ENCODE measurements at places on chromosomes 3 and 15. TPM values are rescaled to one million over a fixed set of nuclear protein-coding genes. Genes with fewer than 3 reads are reported as not detected.

The TLR9 gene
- polyA plus RNA-seq = 0.11 TPM

The DPPA2 gene
- polyA plus RNA-seq = not detected

The BTLA gene
- polyA plus RNA-seq = 0.38 TPM

The CYP1A2 gene
- polyA plus RNA-seq = not detected

The SLC4A7 gene
- polyA plus RNA-seq = 22.9 TPM

The DTX3L gene
- polyA plus RNA-seq = 9.4 TPM

The XCR1 gene
- polyA plus RNA-seq = not detected

The MINAR1 gene
- polyA plus RNA-seq = 0.28 TPM

The DUOX2 gene
- 0.03 TPM for polyA plus RNA-seq

The P3H2 gene
- 4.7 TPM for polyA plus RNA-seq

The ACTC1 gene
- 29.9 TPM for polyA plus RNA-seq

The BRK1 gene
- polyA plus RNA-seq = 293 TPM

The DNAJA4 gene
- 1.3 TPM for polyA plus RNA-seq

The ATP8B4 gene
- 0.89 TPM for polyA plus RNA-seq

The GP9 gene
- not detected for polyA plus RNA-seq

The PDCD10 gene
- polyA plus RNA-seq = 71.6 TPM

The BCL2A1 gene
- 1.0 TPM for polyA plus RNA-seq

The GAP43 gene
- polyA plus RNA-seq = 1.8 TPM

The OR5K2 gene
- not detected for polyA plus RNA-seq

The NCKIPSD gene
- 21.7 TPM for polyA plus RNA-seq

The TM6SF1 gene
- 0.14 TPM for polyA plus RNA-seq

The RHO gene
- polyA plus RNA-seq = not detected

The GPD1L gene
- 2.4 TPM for polyA plus RNA-seq

The CORO2B gene
- polyA plus RNA-seq = 2.7 TPM

The UBAP1L gene
- polyA plus RNA-seq = 0.89 TPM

The SLC22A13 gene
- not detected for polyA plus RNA-seq

The POLQ gene
- 1.0 TPM for polyA plus RNA-seq

The TGM4 gene
- not detected for polyA plus RNA-seq

The CCR2 gene
- not detected for polyA plus RNA-seq

The SEMA5B gene
- not detected for polyA plus RNA-seq

The SYNPR gene
- not detected for polyA plus RNA-seq

The GOLGA8M gene
- 0.48 TPM for polyA plus RNA-seq

The PLCD1 gene
- 21.4 TPM for polyA plus RNA-seq

The PLA2G4D gene
- polyA plus RNA-seq = not detected

The CACNA1D gene
- polyA plus RNA-seq = not detected

The PARP6 gene
- polyA plus RNA-seq = 27.5 TPM

The DNAH12 gene
- polyA plus RNA-seq = not detected

The GHSR gene
- not detected for polyA plus RNA-seq

The ITIH1 gene
- not detected for polyA plus RNA-seq

The ACKR4 gene
- polyA plus RNA-seq = 14.8 TPM

The ZNF620 gene
- 0.86 TPM for polyA plus RNA-seq

The ACP3 gene
- polyA plus RNA-seq = 1.1 TPM

The IL17RB gene
- polyA plus RNA-seq = 0.79 TPM

The DMXL2 gene
- 3.6 TPM for polyA plus RNA-seq

The CPLX3 gene
- polyA plus RNA-seq = not detected

The TM4SF4 gene
- 0.48 TPM for polyA plus RNA-seq

The TNFSF10 gene
- polyA plus RNA-seq = not detected

The RASL12 gene
- polyA plus RNA-seq = not detected

The ANKRD63 gene
- polyA plus RNA-seq = not detected

The GOLGA6L9 gene
- polyA plus RNA-seq = 0.44 TPM

The ARRDC4 gene
- 15.5 TPM for polyA plus RNA-seq

The UROC1 gene
- not detected for polyA plus RNA-seq

The SLC2A2 gene
- not detected for polyA plus RNA-seq

The GOLGA8N gene
- 0.35 TPM for polyA plus RNA-seq

The SERINC4 gene
- not detected for polyA plus RNA-seq

Measured in GM23248 (cell line).